Diencephalon (tissue), 1 donor: ENCODE measurements at places on chromosomes 13 and 19. TPM values are rescaled to one million over a fixed set of nuclear protein-coding genes. Genes with fewer than 3 reads are reported as not detected.

Gene WDR62
- total RNA-seq: 2.3 TPM

Gene GPR4
- total RNA-seq: 0.23 TPM

Gene SHC2
- 21.0 TPM for total RNA-seq

Gene EID2B
- 23.1 TPM for total RNA-seq

Gene ZNF99
- total RNA-seq: 0.92 TPM

Gene KLK6
- not detected for total RNA-seq

Gene TUBA3C
- total RNA-seq: not detected

Gene TPT1
- 1,799 TPM for total RNA-seq

Gene CFAP97D2
- total RNA-seq: 0.23 TPM

Gene PGLYRP1
- total RNA-seq: not detected

Gene TMEM86B
- 0.92 TPM for total RNA-seq

Gene TJP3
- 1.2 TPM for total RNA-seq

Gene IZUMO4
- total RNA-seq: 8.5 TPM

Gene CGB3
- total RNA-seq: not detected

Gene PSG6
- total RNA-seq: not detected

Gene ZNF284
- 9.9 TPM for total RNA-seq

Gene RPS5
- 1,092 TPM for total RNA-seq
